ENCODE measurements at places on chromosomes 11 and 22.

GRCh38 chr22:22408731-22409696 is 99.5 kb downstream of the ZNF280B start:
- DNase-seq = no peak

- peak; percentile 51 for DNase-seq
Observed at GRCh38 chr11:72430741-72431570, 3.4 kb downstream of the CLPB start.

DNA sequence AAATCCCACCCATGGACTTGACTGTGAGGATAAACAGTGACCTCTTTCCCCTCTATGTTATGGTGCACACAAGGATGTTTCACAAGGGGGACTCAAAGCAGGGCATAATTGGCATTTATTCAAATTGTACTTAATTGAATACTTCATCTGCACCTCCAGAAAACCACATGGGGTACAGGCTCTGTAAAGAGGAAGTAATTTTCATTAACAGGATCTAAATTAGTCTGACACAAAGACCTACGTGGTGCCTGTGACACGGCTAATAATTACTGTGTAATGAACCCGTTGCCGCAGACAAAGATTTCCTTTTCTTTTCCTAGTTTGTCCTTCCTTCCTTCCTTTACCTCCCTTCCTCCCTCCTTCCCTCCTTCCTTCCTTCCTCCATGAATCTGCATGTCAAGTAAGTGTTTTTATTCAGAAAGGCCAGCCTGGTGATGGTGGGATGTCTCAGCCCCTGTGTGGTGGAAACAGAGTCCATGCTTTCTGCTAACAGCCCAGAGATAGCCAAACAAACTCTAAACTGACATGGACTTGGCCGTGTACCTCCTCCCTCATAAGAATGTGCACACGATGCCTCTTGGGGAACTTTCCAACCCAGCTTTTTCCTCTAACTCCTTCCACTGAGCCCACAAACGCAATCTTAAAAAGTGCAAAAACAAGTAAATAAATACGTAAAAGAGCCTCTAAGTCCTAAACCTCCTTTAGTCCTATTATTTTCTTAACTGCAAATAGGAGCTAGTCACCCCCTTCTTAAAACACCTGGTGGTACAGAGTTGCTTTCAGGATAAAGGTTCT is 118.8 kb downstream of the INSC start:
- no peak for DNase-seq

GRCh38 chr22:37154925-37155712 is 5.4 kb upstream of the IL2RB start:
- no peak for DNase-seq

DNA sequence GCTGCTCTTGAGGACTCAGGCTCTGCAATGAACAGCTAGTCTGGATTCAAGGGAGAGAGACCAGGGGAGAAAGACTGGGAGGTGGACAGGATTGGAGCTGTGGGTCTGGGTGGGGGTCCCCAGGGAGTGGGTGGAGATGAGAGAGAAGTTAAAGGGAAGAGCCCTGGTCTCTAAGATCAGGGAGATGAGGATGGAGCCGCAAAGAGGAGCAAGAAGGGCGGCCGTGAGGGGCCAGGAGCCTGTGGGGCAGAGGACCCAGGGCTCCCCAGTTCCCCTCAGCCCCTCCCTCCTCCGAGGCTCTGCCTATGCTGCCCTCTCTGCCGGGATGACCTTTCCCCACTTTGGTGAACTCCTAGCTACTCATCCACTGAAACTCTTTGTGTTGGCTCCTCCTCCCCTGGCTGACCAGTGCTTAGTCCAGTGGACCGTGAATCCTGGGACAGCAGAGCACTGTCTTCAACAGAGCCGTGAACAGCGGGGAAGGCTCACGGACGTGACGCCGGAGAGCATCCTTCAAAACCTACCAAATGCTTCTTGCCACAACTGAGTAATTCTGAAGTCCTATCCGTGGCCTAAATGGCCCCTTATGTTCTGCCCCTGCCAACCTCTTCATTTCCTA is 16.4 kb upstream of the RFPL3 start:
- DNase-seq = no peak

- DNase-seq = no peak
Observed at GRCh38 chr11:115042002-115042401, 363.7 kb downstream of the NXPE2 start.

GRCh38 chr11:573146-573759 is 3.0 kb upstream of the PHRF1 start:
- DNase-seq = no peak

GRCh38 chr11:17156283-17156682 is 51.5 kb downstream of the PIK3C2A start:
- no peak for DNase-seq

GRCh38 chr22:17774206-17774925 is at the start of gene BID:
TSS of gene BID (minus strand) at chr22:17774469. CDS start at chr22:17750116, 24,353 bp downstream.
- no peak for DNase-seq

GRCh38 chr11:122743949-122744348 is 88.4 kb downstream of the UBASH3B start:
- no peak for DNase-seq

DNA sequence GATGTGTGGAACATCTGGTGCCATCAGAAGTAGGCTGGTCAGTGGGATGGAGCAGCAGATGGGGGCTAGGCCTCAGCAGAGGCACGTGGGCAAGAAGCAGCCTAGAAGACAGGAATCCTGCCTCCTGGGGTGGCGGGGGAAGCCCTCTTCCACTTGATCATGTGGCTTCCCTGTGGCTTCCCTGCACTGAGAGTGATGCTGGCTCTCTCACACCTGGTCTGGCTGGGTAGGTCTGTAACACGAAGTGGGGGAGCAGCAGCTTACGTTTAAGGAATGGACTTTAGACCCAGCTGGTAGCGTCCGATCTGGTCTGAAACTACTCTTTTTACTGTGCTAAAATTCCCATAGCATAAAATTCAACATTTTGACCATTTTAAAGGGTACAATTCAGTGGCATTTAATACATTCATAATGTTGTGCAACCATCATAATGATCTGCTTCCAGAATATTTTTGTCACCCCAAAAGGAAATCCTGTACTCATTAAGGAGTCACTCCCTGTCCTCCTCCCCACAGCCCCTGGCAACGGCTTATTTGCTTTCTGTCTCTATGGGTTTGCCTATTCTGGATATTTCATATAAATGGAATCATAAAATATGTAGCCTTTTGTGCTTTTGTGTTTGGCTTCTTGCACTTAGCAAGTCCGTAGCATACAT is 21.7 kb downstream of the PTPN5 start:
- DNase-seq = no peak

DNA sequence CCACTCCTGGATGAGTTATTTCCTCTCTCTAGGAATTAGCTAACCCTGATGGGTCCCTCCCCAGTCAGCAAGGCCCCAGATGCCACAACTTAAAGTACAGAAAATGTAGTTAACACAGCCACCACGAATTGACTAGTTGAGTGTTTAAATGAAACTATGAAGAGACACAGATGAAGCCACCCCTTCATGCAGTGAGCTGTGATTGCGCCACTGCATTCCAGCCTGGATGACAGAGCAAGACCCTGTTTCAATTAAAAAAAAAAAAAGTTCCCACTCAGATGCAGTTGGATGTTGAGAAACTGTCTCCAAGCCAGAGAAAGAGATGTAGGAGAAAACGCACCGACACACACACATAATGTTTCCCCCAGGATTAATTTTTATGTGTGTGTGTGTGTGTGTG is 53.3 kb downstream of the SCN3B start:
- DNase-seq = no peak

DNA sequence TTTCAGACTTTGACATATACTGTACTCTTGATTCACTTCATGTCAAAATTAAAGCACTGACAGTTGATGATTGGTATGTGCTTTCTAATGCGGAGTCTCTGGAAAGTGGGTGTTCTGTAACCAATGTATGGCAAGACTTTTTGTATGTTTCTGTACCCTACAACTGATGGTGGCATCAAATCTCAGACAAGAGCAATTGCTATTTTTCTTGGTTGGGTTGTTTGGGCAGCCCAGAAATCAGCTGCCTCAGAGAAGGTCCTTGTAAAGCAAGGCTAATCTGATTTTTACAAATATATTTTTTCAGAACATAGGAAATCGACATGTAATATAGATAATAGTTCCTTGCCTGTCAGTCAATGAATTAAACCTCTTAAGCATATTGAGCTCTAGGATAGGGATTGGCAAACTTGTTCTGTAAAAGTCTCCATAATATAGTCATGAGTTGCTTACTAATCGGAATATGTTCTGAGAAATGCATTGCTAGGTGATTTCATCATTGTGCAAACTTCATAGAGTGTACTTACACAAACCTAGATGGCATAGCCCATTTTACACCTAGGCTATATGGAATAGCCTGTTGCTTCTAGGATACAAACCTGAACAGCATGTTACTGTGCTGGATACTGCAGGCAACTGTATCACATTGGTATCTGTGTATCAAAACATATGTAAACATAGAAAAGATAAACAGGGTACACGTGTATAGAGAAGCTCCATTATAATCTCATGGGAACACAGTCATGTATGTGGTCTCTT is 10.2 kb upstream of the OOSP4A start:
- DNase-seq = no peak

DNA sequence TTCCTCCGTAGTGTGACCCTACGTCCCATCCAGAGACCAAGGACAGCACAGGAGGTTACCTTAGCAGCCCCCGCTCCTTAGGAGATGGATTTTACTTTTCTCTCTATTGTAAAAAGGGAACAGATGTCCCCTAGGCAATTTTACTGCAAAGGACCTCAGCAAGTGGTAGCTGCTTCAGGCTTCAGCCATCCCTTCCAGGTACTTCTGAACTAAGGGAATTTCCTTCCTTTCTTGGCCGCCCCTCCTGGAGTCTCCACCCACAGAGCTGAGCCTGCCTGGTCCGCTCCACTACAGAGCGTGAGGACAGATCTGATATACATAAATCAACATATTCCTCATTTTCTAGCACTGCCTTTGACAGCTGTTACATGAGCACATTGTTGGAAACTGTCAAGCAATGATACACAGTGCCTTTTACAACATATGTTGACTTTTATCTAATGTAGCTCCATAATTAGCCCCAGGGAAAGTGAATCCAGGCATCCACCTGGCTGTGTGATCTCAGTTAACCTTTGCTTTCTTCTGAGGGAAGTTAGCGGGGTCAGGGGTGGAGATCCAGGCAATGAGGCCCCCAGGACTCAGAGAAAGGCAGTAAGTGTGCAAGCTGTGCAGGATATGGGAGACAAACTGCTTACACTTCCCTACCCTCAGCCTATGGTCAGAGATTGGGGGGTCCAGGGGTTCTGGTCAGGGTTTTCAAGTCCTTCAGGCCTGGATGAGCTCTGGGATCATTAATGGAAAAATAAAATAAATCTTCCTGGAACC is 51.9 kb downstream of the SPATA19 start:
- DNase-seq = no peak

GRCh38 chr11:87421422-87421821 is 383.7 kb downstream of the TMEM135 start:
- no peak for DNase-seq

DNA sequence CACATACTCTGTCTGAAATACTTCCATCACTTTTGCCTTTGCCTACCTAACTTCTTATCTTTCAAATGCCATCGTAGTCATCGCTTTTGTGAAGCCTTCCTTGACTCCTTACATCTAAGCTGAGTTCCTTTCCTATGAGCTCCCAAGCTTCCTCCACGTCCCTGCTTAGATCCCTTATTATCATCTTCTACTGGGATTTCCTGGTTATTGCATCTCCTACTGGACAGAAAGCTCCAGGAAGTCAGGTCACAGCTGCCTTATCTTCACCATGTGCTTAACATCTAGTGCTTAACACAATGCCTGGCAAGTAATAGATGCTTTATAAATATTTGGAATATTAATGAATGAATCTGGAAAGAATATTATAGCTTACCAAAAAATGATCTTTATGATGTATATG is 5.9 kb downstream of the YPEL4 start:
- no peak for DNase-seq

DNA sequence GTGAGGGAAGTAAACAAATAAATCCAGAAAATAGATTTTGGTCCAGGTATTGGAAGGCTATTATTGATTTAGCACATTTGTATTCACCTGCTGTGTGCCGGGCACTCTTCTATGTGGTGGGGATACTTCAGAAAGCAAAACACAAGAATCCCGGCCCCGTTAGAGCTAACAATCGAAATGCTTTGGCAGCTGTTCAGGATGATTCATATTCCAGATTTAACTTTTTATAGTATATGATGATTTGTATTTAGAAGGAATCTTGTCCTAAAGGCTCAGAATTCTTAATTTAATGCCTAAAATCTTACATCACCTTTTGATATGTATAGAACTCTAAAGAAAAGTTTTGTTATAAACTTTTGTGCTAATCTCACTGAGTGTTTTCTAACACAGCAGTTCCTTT is 28.0 kb downstream of the ZC3H12C start:
- no peak for DNase-seq

DNA sequence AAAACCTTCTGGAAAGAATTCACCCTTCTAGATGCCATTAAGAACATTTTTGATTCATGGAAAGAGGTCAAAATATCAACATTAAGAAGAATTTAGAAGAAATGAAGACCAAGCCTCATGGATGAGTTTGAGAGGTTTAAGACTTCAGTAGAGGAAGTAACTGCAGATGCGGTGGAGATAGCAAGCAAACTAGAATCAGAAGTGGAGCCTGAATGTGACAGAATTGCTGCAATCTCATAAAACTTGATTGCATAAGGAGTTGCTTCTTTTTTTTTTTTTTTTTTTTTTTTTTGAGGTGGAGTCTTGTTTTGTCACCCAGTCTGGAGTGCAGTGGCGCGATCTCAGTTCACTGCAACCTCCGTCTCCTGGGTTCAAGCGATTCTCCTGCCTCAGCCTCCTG is 51.6 kb downstream of the MS4A13 start:
- DNase-seq = no peak

Data from anterior cingulate cortex (tissue), 58 donors.